Stimulated activated CD4-positive, alpha-beta T cell treated with anti-CD3 and anti-CD28 coated beads, Interleukin-2, amount 100 ng/mL, for 24 hours (primary cell): ENCODE measurements at places on chromosomes 2 and 18.
A peak's percentile ranks its signal among the peaks of the same experiment; 100 is the strongest.

DNA sequence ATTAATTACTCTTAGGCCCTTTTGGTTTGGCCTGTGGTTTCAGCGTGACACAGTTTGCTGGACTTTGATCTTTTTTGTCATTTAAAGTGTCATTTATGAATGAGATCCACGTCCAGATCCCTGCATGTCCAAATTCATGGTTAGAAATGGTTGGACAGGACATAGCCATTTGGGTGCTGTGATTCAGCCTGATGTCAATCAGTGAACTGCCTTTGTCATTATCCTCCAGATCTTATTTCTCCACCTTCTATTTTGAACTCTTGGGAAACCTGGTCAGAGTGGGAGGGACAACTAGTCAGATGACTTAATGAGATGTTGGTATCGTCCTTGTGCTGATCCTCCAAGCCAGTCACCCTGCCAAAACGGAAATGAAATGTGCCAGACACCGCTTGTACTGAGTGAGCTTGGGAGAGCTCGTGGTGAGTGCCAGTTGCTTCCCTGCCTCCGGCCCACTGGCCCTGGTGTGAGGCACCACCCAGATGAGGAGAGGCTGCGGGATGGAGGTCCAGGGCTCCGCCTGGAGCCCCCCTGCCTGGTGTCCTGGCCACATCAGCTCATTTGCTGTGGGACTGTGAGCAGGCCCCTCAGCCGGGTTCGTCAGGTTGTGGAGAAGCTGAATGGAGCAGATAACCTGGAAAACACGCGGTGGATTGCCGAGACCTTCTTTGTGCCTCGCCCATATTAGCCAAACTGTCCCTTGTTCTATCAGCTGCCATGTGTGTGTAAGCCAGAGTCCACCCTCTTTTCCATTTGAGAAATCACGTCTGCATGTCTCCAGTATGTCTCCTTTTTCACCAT lies 70.1 kb downstream of the DGKD start:
- peak; percentile 13 for DNase-seq

DNA sequence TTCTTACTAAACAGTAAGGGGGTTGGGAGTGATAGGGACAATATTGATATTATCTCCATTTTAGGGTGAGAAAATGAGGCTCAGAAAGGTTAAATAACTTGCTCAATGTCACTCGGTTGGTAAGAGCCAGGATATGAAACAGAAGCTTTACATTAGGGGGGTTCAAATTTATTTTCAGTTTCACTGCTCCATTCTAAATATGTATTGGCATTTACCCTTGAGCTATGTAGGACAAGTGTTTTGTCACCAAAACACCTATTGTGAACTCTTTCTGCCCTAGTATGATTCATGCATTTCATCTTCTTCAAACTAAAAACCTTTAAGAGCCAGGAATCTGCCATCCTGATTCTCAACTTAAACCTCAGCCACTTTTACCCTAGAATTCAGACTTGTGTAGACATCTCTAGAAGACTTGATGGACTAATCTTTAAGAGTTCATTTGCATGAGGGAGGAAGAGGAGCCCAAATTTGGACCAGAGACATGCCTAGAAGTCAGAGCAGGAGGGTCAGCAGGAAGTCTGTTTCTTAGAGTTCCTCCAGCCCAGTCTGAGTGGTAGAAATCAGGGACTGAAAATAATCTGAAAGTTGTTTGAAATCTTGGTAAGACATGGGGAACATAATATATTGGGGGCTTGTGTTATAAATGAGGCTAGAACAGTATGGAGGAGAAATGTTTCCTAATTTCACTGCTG lies 129.4 kb upstream of the ATP5MC3 start:
- DNase-seq, result no peak

DNA sequence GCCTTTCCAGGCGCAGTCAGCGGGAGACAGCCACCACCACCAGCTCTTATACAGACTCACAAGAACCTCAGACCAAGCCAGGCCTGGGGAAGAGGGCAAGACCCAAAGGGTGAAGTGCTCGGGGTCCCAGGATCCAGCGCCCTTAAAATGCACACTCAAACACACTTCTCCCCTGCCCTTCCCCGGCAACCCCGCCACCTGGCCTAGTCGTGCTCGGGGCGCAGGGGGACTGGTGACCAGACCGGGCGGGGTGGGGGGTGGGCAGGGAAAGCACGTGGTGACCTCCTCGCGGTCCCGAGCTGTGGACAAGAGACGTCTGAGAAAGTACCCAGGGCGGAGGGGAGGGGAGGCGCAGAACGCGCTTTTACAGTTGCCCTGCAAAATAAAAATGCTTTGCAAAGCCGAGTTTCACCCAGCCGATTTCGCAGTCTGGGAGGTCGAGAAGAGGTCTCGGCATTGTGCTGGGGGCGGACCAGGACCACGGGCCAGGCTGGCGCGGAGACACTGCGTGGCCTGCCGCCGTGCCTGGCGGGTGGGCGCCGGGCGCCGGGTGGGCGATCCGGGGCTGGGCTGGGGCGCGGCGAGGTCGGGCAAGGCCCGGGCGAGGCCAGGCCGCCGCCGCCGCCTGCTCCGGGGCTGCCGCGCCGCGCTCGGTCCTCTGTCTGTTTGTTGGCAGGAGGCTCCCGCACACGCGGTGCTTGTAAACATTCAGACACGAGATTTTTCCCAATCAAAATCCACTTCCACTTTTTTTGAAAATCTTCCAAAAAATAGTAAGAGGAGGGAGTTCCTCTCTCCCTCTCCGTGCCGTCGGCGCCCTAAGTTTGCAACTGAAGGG lies 2.0 kb downstream of the BCL11A start:
- no peak for DNase-seq

- DNase-seq, result peak; percentile 52
Measured at GRCh38 chr2:43676322-43677050, at the start of gene C1GALT1C1L. Gene C1GALT1C1L (minus strand): TSS chr2:43676429. CDS start chr2:43676322, 107 bp downstream.

- no peak for DNase-seq
Measured at GRCh38 chr2:28567061-28567471, 71.2 kb downstream of the PLB1 start.

DNA sequence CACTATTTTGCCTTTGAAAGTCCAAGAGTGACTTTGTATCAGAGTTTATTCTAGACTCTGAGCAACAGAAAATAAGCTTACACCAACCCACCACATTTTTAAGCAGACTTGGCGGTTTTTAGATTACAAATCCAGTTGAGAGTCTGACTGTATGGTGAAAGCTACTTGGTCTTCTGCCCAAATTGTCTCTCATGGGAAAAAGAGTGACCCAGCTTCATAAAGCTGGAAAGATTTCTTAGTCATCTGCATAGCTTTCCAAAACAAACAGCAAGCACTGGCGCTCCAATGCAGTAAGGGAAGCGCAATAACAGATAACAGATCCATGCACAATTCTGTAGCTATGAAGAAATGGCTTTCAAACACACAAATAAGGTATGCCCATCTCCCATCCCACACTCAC lies 7.1 kb downstream of the DSG1 start:
- DNase-seq, result no peak

DNA sequence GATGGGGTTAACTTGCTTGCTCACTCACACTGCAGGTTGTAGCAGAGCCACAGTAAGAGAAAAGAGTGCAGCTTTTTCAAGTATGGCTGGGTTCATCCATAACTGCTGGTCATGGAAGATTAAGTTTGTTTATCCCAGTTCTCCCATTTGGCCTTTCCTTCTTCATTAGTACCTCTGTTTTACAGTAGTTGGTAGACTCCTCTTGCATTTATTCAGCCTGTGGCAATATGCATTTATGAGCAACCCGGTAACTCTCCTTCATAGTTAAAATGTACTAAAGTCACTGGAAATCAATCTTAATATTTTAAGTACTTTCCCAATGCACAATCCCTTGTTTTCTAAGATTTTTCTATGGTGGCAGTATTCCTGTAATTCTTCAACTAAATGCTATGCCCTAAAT lies 14.0 kb downstream of the FTCDNL1 start:
- no peak for DNase-seq

- no peak for DNase-seq
Measured at GRCh38 chr2:144152817-144153271, 367.1 kb downstream of the ZEB2 start.

DNA sequence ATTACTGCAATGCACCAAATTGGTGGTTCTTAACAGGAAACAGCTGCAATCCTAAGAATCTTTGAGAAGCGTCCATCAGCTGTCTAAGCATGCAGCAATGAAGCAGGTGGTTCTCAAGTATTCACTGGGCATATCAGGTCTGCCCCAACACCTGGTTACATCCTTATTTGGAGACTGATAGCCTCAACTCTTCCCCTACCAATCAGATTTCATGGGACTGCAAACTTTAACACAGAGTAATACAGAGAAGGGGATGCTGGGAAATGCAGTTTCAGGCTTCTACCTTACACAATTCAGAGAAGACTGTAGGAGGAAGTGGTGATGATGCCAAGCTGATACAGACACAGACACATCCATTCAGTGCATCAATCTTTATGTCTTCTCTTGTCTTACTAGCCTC lies 240.5 kb downstream of the BCL2 start:
- DNase-seq, result no peak

- DNase-seq, result no peak
Measured at GRCh38 chr2:230927711-230928341, 2.8 kb upstream of the GPR55 start.

- DNase-seq, result no peak
Measured at GRCh38 chr2:113084249-113085000, 16.7 kb downstream of the IL1F10 start.

GRCh38 chr18:27860701-27861107 lies 316.2 kb downstream of the CDH2 start:
- DNase-seq, result no peak

DNA sequence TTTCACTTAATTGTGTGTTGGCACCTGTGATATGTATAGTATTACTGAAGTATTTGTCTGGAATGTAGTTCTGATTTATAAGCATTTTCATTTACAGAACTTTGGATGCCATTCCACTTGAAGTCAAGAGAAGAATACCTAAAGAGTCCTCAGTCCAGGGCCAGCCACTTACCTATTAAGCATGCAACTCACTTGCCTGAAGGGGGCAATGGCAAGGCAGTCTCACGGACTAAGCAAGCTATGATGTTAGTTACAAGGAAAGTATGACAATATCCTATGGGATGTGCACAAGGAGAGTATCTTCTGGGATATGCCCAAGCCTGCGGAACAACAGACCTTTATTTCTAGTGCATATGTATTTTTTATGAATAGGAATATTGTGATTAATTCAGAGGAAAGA lies 369.4 kb upstream of the GCFC2 start:
- DNase-seq, result no peak

DNA sequence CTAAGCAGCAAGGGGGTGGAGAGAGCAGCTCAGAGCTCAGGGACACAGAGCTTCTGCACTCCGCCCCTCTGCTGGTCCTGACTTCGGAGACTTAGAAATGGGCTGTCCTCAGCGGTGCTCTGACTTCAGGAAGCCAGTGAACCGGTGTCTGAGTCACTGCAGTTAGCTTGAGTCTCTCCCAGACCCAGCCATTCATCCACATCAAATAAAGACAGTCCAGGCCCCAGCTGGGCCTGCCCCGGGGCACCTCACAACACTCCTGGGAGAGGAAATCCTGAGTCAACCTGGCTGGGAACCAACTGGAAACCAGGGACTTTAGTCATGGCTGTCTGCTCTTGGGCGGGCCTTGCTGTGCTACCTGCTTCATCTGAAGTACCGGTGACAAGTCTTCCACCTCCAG lies 5.4 kb upstream of the ITGB6 start:
- DNase-seq, result no peak

DNA sequence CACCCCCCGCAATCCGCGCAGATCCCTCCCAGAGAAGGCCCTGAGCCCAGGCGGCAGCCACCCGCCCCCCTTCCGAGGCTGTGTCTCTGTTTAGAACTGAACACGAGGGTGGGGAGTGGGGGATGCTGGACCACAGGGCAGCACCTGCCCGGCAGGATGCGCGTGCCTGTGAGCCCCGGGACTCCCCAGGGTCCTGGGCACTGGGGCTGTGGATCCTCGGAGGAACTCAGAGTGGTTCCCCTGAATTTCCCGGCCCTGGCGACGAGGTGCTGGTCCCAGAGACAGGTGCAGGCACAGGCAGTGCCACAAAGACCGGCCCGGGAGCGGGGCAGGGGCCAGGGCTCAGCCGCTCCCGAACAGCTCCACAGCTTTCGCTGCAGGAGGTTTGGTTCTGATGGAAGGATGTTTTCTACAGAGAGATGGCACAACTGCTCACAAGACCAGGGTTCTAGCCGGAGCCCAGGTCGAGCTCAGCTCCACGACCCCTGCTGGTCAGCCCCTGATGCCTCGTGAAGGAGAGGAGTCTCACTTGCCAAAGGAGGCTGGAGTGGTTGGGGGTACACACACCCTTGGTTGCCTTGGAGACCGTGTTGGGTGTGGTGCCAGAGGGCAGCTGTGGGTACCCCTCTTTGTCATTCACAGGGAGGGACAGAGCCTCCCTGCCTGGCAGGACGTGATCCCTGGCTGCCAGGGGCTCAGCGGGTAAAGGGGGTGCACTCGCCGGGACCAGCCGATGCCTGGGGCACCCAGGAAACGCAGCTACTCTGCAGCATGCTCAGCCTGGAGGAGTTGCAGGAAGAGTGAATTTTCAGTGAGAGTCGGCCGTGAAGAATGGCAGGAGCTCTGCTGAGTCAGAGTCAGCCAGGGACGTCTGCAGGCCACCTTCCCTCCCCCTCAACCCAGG lies 4.4 kb upstream of the NEU4 start:
- DNase-seq, result no peak

- DNase-seq, result peak; percentile 92
Measured at GRCh38 chr2:25314514-25315315, 27.0 kb downstream of the DNMT3A start.

- no peak for DNase-seq
Measured at GRCh38 chr2:64166212-64166611, 22.0 kb upstream of the PELI1 start.

GRCh38 chr2:71578767-71579342 lies 125.5 kb downstream of the DYSF start:
- no peak for DNase-seq

DNA sequence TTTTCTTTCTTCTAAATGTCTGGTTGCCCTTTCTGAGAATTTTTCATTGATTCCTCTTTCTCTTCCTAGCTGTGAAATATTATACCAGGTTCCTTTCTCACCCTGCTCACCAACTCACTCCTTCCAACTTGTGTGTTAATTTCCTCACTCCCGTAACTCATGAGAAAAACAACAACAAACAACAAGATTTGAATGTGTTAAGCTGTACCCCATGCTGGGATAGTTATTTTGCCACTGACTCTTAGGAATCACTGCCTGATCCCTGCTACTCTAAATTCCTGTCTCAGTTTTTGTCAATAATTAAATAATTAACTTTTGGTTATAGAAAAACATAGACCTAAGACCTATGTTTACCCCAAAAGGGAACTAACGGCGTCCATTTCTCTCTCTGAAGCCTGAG lies 242.7 kb downstream of the DPP10 start:
- DNase-seq, result no peak

- no peak for DNase-seq
Measured at GRCh38 chr18:9364242-9364641, 29.7 kb downstream of the TWSG1 start.

DNA sequence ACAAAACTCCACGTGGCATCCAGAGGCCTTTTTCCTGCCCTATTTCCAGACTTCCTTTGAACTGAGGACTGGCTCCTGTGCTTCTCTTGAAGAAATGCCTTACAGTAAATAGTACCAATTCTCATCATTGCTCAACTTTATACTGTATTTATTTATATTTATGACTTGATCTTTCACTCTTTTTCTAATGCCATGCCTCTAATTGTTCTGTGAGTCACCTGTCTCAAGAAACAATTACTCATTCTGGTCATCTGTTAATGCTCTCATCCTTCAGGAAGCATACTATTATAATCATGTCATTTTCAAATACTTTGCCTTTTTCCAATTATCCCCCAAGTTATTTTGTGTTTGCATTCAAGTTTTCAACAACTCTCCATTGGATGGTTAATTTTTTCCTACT lies 85.9 kb downstream of the DCDC2C start:
- no peak for DNase-seq
